NCI-H1436 treated with DMSO at 0.1 percent for 48 hours (cell line): ENCODE measurements at places on chromosomes 11 and 22.

DNA sequence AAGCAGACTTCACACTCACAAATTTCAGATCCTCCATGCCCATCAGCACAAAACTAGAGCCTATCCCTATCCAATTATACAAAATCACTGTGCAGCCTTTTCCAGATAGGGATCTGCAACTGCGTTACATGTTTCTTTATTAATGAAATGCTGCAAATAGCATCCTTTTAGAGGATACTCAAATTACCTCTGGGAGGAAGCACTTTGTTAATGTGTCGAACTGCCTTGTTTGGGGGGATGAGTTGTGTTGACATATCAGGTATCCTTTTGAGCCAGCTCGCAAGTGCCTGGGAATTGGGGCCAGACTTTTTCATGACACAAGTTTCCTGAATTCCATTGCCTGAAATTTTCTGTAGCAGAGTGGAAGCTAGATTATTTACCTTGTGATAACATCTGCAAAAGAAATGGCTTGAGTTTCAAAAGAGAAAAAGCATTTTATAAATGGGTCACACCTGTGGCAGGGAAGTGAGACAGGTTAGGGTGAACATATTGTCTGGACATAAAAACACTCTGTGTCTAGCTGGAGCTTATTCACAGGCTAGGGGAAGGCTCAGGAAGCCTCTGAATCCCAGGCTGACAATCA lies 299.1 kb upstream of the MTNR1B start:
- DNase-seq: no peak

DNA sequence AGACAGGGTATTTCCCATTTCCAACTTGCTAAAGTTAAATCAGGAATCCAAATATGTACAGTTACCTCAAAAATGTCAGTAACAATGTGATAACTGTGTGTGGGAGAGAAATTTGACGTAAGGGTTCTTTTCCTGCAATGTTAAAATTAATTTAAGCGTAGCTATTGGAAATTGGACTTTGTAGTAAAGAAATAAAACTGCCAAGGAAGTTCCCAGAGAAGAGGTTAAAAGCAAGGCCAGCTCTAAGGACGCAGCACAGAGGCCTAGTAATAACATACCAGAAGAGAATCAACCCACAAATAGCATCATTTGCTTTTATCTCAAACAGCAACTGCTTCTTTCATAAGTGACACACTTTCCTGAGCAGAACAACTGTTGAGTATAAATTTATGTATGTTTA lies 36.8 kb upstream of the GRIA4 start:
- DNase-seq: no peak

- no peak for DNase-seq
These were observed 86.9 kb downstream of the STIM1 start for GRCh38 chr11:3942160-3942955.

DNA sequence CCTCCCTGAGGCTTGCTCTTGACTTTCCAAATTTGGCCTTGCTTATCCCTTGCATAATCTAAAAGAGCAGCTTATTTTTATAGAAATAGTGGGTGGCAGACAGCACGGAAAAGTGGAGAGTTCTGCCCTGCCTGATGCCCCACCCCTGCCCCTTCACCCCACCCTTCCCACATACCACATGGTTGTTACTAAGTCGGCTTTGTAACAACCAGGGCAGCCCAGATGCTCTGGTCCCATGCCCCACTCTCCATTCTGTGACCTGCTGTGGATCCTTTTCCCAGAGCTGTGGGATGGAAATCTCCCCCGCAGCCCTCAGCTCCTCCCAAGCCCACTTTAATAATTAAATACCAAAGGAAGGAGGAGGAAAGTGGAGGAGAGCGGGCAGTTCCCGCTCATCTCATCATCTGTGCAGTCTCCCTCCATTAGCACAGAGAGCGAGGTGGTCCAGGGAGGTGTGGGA lies 10.9 kb downstream of the MRGPRF start:
- DNase-seq: no peak

GRCh38 chr11:118295815-118296454 lies 8.6 kb upstream of the CD3E start:
- no peak for DNase-seq

- DNase-seq: no peak
These were observed 191.6 kb upstream of the CCDC90B start for GRCh38 chr11:83477772-83478171.

DNA sequence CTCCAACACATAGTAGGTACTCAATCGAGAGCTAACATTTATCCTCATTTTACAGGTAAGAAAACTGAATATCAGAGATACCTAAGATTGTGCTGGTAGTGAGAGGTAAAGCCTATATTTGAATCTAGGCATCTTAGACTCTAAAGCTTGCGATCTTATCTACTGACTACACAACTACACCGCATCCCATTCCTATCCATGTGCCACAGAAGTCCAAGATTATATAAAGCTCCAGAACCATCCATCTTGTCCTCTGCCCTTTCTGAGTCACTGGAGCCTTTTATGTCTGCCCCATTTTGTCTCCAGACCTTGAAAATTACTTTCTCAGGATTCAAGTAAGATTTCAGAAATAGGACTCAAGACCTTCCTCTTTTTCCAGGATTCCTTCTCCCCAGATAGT lies 84.4 kb downstream of the OR5AK2 start:
- no peak for DNase-seq

DNA sequence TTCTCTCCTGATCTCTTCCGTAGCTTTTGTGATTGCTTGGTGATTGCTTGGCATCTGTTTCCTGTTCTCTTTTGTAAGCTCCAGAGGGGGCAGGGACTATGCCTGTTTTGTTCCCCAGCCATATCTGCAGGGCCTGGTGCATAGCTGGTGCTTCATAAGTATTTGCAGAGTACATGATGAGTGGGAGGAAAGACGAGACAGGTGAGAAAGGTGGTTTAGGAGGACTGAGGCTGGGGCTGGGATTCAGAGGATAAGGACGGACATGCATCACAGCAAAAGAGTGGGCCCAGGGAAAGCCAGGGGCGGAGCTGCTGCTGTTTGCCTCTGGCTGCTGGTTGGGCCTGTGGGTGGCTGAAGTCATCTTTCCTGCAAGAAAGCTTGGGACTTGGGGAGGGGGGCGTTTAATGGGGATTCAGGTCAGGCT lies 62.4 kb downstream of the DSCAML1 start:
- peak; percentile 50 for DNase-seq

DNA sequence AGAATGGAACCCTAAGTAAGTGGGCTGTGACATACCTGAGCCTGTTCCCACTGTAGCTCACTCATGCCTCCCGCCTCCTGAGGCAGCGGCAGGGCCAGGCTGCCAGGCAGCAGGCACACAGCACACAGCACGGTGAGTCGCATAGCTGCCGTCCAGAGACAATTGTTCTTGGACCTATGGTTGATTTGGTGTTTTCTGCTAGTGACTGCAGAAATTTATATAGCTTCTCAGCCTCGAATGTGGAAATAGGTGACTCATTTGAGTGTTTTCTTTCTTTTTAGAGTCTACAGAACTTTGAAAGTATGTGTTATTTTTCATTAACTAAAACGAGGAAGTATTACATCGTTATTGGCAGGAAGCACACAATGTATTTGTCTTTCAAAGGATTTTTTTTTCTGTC lies at the start of gene MMP7:
Gene MMP7, minus strand, starts transcription at position 190 of the 400 bp plus-strand sequence. Its CDS starts 47 bp downstream, at position 143.
- DNase-seq: no peak

DNA sequence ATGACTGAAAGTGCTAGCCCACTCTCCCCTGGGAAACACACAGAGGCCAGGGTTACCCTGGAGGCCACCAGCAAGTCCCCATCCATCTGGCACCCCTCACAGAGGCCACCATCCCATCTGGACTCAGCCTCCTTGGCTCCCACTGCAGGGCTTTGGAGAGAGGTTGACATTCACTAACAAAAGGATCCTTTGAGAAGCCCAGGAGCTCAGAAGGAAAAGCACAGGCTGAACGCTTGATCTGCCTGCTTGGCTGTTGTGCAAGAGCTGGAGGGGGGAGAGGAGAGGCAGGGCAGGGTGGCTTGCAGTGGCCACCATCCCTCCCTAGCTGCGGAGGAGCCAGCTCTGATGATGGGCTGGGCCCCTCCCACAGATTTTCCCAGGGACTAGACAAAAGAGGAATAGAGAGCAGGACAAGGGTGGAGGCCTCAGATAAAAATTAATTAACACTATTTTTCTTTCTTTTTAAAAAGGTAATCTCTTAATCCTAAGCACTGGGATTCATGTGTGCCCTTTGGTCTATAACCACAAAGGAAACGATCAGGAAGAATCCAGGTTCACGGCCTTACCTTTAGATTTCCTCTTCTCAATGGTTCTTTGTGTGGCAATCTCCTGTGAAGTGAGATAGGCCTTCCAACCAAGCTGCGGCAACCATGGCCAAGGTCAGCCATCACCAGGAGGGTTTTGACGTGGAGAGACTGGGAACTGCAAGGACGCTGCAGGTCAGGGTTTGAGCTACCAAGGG lies 154.7 kb downstream of the BARX2 start:
- no peak for DNase-seq

DNA sequence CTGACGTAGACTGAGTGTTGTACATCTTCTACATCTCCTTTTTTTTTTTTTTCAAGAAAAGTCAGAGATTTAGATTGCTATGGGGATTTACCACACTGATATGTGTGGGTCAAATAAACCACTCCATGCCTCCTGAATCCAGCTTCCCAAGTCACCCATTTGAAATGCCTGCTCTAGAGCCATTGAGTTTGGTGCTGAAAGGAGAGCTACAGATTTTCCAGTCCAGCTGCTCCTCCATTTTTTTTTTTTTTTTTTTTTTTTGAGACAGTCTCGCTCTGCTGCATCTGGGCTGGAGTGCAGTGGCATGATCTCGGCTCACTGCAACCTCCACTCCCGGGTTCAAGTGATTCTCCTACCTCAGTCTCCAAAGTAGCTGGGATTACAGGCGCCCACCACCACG lies 115.2 kb upstream of the TIMP3 start:
- no peak for DNase-seq

DNA sequence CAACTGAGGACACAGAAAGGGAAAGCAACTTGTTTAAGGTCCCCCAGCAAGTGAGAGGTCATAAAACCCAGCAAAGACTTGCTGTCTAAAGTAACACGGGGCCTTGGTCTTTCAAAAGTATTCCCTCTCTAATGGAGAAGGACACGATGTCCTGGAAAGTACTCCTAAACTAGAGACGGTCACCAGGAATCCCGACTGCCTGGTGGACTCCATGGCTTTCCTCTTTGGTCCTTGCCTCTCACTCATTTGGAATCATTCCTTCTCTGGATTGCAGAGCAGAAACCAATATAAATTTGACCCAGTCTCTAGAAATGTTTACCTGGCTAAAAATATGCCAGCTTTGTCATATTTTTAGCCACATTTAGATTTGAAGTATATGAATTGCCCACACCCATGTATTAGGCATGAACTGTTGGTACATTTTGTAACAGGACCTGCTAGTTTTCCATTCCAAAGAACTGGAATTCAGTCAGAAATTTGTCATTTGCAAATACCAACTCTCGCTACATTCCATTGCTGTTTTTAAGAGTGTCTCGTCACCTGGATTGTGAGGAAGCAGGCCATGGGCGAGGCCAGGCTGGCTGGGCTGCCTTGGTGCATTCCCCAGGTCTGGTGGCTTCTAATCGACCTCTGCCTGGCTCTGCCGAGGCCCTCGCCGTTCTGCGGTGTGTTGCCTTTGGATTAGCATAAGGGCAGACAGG lies 12.9 kb downstream of the NAV2 start:
- DNase-seq: no peak

DNA sequence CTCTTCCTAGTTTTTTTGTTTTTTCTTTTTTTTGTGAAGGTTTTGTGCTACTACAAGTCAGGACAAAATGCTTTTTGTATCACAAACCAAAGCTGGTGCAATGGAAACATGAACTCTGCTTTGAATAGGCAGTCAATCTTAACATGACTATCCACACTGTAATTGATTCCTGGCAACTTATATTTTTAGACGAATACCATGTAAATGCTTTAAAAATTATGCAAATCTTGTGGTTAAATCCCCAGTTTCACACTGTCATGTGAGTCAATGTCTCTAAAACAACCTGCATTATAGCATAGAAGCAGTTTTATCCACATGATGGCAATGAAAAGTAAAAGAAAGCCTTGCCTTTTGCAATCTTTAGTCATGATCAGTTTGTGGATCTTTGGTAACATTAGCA lies 8.9 kb downstream of the TRPC6 start:
- DNase-seq: no peak

DNA sequence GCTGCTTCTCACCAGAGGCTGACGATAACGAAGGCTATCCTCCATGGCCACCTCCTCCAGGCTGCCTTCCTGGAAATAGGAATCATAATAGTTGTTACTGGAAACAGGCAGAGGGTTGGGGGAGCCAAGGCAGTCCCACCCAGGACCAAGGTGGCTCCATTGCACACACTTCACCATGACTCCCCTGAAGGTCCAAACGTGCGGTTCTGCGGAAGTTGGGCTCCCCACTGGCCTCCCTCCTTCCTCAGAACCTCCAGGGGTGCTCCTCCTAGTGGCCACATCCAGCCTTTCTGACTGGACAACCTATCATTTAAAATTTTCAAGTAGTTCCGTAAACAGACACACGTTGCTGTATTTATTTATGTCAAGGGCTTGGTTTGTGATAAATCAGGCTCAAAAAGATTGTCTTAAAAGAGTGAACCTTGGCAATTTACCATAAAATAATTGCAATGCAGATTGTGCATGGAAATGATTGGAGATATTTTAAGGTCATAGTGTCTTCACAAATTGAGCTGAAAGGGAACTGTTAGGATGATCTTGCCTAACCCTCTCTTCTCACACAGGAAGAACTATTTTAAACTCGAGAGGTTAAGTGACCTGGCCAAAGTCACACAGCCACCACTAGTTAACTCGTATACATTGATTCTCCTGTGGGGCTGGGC lies 1.4 kb upstream of the TCN2 start:
- no peak for DNase-seq

GRCh38 chr11:13884158-13884799 lies 78.2 kb upstream of the SPON1 start:
- DNase-seq: no peak

DNA sequence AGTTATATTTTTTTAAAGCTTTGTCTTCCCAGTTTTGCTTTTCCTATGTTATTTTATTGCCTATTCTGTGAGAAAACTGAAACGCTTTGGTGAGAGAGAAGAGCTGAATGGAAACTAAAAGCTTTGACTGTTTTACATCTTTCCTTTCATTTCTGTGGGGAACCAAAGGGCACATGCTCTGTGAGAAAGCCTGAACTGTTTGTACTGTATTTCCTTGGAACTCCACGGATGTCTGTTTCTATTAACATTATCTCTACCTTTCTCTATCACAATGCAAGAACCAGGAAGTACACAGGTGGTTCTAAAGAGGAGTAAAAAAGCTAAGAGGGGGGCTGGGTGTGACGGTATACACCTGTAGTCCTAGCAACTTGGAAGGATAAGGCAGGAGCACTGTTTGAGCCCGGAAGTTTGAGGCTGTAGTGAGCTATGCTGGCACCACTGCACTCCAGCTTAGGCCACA lies 43.8 kb downstream of the CELF1 start:
- DNase-seq: no peak
